GM13976 (cell line): ENCODE measurements at places on chromosomes 6 and 20.

DNA sequence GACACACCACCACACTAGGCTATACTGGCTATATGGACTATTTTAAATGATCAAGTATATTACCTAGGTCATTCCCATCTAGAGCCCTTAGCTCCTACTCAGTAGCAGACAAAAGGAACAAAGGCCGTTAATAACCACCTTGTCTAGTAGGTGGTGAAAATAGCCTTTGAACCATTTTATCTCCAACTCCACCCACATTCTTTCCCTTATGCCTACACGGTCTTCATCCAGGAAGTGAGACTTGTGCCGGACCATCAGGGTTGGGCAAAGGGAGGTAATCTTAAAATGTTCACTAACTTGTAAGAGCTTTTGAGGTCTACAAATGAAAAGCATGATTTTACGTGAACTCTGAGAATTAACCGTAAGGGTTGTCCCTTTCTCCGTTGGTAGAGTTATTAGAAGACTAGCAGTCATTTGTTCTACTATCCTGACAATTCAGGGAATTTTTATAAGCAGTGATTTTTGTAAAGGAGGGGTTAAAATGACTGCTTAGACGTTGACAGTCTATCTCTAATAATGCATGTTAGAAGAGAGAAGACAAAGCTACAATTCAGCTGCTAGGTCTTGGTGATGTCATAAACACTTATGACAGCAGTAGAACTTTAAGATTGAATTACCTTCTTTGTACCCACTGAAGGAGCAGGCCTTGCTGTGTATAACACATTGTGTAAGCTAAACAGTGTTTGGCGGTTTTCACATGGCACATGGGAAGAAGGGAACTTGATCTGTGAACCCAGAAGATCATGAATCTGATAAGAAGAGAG, 371.8 kb upstream of the JAG1 start:
- DNase-seq = no peak

GRCh38 chr6:37259191-37259590, 1.2 kb upstream of the TMEM217 start:
- no peak for DNase-seq

DNA sequence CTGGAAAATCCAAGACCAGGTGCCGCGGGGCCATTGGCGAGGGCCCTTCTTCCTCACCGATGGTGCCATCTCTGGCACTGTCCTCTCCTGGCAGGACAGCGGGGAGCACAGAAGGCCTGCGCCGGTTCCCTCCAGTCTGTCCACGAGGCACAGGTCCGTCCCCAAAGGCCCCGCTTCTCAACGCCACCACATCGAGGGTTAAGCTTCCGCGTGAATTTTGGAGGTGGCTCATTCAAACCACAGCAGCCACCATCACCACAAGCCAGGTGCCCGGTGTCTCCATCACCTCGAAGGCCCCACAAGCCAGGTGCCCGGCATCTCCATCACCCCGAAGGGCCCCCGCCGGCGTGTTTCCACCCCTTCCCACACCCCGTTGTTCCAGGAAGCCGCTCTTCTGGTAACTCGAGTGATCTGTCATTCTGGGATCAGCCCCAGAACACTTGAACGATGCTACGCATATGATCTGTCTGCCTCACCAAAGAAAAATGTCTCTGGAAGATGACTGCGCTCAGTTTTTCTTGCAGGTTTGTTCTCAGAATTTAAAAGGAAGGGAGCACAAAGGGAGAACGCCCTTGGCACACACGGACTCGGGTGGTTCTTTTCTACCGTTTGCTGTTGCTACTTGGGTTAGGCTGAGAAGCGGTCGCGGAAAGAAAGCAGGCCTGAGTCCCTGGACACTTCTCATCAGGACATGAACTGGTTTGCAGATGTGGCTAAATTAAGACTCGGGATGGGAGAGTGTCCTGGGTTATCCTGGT, 9.9 kb upstream of the KIF25 start:
- no peak for DNase-seq

- no peak for DNase-seq
These were observed 35.1 kb downstream of the SNRNP48 start for GRCh38 chr6:7624796-7625710.

GRCh38 chr20:60484316-60484715, 526.1 kb downstream of the CDH26 start:
- no peak for DNase-seq

DNA sequence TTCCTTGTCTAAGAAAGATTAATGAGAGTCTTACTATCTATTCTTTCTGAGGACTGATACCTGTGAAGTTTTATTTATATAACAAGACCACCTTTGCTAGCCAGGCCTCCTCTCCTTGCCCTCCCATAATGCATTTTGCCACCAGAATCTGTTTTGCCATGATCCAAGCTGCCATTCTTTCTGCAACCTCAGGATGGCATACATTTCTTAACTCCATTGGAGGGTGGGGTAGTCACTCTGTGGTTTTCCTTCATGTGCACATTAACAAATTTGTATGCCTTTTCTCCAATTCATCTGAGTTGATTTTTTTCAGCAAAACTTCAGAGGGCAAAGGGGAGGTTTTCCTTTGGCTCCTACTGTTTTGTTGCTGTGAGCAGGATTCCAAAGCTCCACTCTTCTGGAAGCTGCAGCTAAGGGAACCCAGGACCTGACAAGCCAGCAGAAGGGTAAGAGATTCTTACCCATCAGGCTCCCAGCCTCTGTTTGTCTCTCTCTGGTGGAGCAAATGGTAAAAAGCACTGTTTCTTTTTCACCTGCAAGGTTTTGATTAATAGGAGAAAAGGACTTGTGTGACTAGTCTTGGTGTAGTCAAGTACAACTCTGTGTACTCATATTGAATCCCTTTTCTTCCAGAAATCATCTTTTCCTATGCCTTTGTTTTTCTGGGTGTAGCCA, 26.2 kb upstream of the ENPP4 start:
- no peak for DNase-seq

DNA sequence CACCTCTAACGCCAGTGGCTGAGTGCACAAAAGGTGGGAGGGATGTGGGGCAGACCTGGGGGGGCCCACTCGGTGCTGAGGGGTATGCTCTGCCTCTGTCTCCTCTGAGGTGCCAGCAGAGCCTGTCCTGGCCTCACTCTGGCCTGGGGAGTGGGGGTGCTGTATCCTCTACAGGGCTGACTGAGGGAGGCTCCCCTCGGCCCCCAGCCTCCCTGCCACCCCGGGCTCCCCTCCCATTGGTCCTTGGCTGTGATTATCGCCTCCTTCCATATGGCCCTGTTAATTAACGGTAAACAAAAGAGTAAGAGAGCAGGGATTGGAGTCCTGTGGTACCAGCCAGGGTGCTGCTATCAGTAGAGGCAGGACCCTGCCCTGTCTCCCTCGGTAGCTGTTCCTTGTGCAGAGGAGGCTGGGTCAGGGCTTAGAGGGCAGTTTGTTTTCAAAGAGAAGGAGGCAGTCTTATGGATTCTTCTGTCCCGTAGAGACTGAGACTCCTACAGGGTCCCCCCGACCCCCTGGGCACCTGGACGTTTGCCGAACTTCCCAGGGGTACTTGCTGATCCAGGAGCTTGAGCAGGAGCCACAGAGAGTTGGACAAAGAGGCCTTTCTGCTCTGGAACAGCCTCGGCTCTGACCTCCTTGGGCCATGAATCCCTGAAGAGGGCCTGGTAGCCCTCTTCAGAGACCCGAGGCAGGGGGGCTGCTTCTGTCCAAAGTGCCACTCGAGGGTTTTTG, 1.8 kb downstream of the MYT1 start:
- DNase-seq = no peak

DNA sequence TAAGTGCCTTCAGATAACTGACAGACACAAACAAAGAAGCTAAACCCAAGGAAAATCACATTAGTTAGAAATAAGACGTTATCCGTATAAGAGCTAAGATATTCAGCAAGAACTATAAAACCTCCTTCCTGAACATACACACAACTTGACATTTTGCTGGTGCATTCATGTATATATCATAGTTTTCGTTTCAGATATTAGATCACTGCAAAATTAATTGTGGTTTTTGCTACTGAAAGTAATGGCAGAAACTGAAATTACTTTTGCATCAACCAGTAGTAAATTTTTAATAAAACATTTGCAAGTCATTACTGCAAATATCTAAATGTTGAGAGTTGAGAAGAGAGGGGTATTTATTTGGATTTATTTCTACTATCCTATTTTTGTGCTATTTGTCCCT, 26.1 kb upstream of the KCNQ5 start:
- no peak for DNase-seq
